ENCODE measurements at places on chromosomes 2 and 18. TPM values are rescaled to one million over a fixed set of nuclear protein-coding genes. Genes with fewer than 3 reads are reported as not detected.

The TMEM17 gene
- 5.4 TPM for total RNA-seq

The ST6GAL2 gene
- total RNA-seq, result not detected

The DSC2 gene
- total RNA-seq, result 13.3 TPM

GRCh38 chr2:43414586-43415135 lies 181.2 kb downstream of the THADA start:
- no peak for DNase-seq

DNA sequence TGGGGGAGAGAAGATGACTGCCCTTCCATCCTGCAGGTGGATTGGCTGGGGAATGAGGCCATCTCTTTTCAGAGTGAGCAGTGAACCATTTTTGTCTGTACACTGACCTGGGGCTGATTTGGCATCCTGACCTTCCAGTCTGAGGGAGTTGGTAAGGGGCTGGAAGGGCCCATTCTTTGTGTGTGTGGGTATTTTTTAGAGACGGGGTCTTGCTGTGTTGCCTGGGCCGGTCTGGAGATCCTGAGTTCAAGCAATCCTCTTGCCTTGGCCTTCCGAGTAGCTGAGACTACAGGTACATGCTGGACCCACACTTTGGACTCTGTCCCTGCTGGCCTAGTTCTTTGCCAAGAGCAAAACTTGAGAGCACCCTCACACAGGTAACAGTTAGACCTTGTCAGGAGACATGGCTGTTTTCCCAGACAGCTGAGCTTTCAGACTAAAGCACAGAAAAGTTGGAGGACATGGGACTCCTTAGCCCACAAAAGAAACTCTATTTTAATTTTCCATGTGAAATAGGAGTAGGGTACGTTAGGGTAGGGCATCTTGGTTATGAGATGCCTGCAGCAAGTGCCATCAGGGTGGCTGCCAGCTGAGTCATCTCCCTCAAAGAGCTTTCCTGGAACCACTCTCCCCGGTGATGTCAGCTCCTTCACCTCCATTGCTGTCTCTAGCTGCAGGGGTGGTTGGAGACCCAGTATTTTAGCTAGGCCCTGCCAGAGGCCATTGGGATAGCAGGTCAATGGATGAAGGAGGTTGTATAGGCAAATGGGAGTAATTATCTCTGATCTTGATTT lies 60.7 kb downstream of the DGKD start:
- no peak for DNase-seq

GRCh38 chr2:217068677-217069250 lies 208.9 kb upstream of the TNP1 start:
- no peak for DNase-seq

Data from NCI-H460 (cell line).